ENCODE measurements at places on chromosomes 1 and 21.

DNA sequence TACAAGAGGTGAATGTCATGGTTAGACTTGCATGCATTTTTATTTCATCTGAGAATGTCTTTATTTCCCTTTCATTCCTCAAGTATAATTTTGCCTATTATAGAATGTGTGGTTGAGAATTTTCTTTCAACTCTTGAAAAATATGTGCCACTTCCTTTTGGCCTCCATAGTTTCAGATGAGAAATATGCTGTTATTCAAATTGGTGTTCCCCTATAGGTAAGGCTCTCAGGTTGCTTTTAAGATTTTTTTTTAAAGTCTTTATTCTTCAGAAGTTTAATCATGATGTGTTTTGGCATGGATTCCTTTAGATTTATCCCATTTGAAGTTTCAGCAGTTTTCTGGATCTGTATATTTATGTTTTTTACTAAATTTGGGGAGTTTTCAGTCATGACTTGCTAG, 2.1 kb downstream of the MROH7 start:
- no peak for DNase-seq

- no peak for DNase-seq
Measured at GRCh38 chr1:198535631-198536030, 4.8 kb downstream of the ATP6V1G3 start.

- no peak for DNase-seq
Measured at GRCh38 chr1:31521761-31522555, 54.4 kb upstream of the TINAGL1 start.

DNA sequence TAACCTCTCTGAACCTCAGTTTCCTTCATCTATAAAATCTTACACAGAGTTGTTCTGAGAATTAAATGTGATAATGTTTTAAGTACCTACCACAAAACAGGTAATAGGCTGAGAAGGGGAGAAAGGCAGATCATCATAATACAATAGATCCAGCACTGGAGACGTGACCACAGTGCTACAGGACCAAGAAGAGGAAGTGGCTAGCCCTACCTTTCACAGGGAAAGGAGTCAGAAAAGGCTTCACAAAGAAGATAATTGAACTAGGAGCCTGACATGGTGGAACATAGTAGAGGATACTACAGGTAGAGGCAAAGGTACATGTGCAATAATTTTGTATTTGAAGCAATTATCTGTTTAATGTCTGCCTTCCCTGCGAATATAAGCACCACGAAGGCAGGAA, 45.1 kb downstream of the ERI3 start:
- DNase-seq, result no peak

DNA sequence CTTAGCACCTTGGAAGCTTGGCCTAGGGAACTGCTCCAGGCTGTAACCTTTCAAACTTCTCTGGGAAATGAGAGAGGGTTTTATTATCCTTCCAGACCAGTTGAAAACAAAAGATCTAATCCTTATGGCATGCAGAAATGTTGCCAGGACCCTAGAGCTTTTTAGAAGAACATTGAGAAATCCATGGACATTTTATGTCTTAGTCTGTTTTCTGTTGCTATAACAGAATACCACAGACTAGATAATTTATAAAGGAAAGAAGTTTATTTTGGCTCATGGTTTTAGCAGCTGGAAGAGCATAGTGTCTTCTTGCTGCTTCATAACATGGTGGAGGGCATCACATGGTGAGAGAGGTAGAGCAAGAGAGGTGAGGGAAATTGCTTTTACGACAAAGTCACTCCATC, 25.8 kb downstream of the OSBPL9 start:
- no peak for DNase-seq

DNA sequence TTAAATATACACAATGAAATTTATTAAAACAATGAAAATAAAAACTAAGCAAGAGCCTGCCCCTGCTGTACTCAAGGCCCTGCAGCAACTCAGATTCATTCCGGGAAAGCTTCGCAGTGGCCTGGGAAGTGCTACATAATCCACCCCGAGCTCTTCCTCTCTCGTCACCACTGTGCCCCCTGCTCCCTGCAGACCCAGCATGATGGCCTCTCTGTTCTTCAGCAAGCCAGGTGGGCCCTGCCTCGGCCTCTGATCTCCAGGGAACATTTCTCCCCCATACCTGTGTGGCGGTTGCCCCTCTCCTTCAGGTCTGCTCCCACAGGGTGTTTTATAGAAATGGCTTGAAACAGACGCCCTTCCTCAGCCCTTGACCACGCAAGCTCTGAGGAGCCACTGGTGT, 10.6 kb downstream of the RNF187 start:
- no peak for DNase-seq
